ENCODE measurements at places on chromosomes 5 and 9.

GRCh38 chr9:10015755-10016154 is 597.0 kb downstream of the PTPRD start:
- no peak for DNase-seq

GRCh38 chr5:95557841-95558240 is 2.9 kb downstream of the ARSK start:
- no peak for DNase-seq

- DNase-seq, result no peak
Measured at GRCh38 chr9:77922591-77922990, 109.0 kb downstream of the GNAQ start.

- no peak for DNase-seq
Measured at GRCh38 chr9:113898596-113898995, 22.5 kb downstream of the ZNF618 start.

- DNase-seq, result no peak
Measured at GRCh38 chr5:154603953-154604679, 126.1 kb upstream of the HAND1 start.

GRCh38 chr5:145887976-145888574 is 15.3 kb upstream of the GRXCR2 start:
- no peak for DNase-seq

- no peak for DNase-seq
Measured at GRCh38 chr5:109354761-109355160, 55.0 kb downstream of the PJA2 start.

GRCh38 chr5:68534956-68535520 is 319.5 kb downstream of the PIK3R1 start:
- no peak for DNase-seq

DNA sequence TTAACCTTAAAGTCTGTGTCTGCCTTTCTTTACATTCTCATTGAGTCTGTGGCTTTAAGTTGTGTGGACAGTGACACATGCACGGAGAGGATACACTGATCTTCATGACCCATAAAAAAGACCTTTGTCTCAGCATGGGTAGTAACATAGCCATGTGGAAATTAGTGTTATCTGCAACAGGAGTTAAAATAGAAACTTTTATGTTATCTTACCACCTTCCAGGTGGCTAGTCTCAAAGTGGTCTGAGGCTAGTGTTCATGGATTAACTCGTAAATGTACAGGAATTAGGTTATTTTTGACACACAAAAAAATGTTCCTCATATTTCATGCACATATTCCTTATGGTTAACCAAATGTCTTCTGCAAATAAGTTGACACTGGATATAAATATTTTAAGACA is 607.0 kb downstream of the ISL1 start:
- no peak for DNase-seq

DNA sequence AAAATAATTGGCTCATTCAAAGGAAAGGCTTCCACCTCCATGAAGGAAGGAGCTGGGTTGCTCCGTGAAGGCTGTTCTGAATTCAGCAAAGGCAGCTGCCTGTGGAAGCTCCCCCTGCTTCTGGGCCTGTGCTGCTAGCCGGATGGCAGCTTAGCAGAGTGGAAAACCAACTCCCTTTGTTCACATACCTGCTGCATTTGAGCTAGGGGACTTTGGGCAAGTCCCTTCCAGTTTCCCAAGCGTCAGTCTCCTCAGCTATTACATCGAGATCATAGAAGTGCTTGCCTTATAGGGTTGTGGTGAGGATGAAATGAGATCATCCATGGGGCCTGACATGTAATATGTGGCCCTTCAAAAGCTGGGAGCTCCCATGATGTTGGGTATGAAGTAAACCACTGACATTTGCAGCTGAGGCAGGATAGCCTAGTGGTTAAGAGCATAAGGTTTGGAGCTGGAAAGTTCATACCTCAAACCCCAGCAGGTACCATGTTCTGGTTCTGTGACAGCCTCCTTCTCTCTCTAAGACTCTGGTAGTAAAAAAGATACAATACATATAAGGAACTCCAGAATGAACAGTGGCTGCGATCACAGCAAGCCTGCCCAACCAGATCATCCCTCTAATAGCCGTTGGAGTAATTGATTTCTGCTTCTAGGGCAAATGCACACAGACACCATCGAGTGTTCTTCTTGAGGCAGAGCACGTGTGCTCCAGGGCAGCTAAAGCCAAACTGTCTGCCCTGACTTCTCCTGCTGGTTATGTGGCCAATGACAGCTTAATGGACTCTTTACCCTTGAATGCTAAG is 11.0 kb upstream of the DENND1A start:
- no peak for DNase-seq

DNA sequence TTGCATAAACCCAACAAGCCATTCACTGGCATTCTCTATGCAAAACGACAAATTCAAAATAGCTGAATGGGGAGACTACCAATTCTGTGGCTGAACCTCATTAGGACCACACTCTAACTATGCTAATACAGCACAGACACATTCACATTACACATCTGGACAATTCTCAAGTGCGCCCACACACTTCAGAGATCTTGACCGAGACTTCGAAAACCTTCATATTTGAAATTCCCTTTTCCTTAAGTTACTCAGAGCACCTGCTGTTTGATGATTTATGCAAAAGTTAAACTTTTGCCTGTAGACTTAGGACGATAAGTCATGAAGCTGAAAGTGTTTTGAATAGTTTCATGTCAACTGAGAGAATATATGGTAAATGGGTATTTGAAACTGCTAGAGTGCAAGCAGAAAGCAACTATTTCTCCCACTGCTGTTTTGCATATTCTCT is 111.9 kb downstream of the FBN2 start:
- no peak for DNase-seq

- no peak for DNase-seq
Measured at GRCh38 chr9:94018628-94019027, 63.5 kb upstream of the BARX1 start.

GRCh38 chr9:129619787-129620668 is 873 bp downstream of the C9orf50 start:
- DNase-seq, result no peak

DNA sequence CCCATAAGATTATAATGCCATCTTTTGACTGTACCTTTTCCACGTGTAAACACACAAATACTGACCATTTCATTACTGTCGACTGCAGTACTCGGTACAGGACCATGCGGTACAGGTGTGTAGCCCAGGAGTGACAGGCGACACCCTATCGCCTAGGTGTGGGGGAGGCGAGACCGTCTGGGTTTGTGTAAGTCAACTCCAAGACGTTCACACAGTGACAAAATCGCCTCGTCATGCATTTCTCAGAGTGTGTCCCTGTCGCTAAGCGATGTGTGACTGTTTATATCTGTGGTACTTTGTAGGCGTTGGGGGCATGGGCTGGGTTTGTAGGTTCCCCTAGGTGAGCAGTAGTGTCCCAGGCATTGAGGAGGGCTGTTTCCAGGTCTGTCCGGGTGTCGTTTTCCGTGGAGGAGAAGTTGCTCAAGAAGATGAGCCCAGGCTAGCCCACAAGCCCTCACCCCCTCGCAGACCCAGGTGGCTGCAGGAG is 20.3 kb downstream of the NEK6 start:
- no peak for DNase-seq

- DNase-seq, result no peak
Measured at GRCh38 chr5:142955628-142956027, 185.5 kb downstream of the ARHGAP26 start.

- peak; percentile 65 for DNase-seq
Measured at GRCh38 chr9:100601216-100601615, 23.3 kb downstream of the CAVIN4 start.

DNA sequence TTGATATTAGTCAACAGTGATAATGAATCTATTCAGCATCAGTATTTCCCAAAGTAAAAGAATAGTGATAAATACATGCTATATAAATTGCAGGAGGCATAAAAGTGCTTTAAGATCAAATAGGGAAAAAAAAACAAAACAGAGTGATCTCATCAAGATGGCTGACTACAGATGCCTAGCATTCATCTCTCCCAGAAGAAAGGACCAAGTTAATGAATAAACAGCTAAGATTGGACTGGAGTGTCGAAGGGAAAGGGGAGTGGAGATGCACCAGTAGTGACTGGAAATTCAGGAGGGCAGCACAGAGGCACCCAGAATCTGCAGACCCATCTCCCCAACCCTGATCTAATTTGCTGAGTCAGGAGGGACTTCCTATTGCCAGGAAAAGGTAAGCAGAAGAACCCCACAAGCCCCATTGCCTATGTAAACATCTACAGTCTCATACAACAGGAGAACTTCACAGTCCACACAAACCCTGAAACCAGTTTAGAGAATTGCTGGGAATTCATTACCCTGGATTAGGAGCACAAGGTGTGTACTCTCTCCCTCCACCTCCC is 699.4 kb downstream of the PTPRD start:
- no peak for DNase-seq

- DNase-seq, result peak; percentile 23
Measured at GRCh38 chr5:147454996-147455677, 54.7 kb downstream of the DPYSL3 start.

DNA sequence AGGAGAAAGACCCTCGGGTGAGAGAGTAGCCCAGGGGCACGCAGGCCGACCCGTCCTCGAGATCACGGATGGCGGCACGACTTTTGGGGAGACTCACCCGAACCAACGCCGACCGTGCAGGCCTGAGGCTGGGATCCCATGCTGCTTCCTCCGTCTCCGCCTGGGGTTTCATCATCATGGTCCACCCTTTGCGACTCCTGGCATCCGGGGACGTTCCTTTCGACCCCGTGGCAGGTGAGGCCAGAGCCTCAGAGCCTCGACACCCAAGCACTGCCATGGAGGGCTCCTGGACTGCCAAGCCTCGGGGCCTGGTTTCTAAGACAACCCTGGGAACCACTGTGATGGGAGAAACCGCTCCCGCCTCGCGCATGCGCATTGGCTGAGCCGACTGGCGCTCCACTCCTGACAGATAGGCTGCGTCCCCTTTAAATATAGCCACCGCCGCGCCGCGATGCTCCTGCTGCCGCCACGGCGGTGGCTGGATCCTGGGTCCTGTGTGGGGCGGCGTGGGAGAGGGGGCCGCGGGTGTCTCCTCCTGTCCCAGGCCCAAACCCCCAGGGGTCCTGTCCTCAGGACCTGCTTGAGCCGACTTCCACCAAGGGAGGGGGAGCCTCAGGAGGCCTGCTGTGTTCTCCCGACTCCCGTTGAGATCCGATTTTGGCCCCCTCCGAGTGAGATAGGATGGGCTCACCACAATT is 481.6 kb downstream of the SPATA31A7 start:
- no peak for DNase-seq

DNA sequence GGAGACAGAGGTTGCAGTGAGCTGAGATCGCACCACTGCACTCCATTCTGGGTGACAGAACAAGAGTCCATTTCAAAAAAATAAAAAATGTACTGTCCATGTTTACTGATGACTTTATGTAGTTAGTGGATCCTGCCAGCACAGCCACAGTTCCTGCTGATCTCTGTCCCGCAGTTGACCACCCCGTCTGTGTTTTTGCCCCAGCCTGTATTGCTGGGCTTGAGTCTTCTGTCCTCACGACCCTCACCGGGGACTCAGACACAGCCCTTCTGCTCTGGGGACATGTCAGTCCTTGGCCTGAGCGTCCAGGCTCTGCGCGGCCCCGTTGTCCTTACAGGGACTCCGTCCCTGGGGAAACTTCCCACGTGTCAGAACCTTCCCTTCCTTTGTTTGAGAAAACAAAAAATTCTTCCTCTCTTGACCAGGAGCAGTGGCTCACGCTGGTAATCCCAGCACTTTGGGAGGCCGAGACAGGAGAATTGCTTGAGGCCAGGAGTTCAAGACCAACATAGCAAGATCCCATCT is 14.5 kb downstream of the SURF6 start:
- DNase-seq, result no peak

DNA sequence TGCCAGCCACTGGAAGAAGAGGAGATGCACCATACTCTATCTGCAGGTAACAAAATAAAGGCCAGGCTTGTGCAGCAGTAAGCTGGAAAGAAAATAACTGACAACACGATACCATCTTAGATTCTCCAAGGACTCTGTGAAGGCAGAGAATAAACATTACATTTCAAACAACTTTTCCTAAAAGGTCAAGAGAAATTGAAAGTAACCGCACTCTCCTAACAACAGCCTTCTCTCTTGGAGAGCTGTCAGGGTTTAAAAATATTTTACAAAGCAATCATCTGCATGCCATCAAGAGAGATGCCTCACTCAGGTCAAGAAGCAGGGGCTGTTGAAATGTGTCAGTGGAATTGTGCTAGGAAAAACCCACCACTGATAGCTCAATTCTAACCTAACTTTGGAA is 13.5 kb upstream of the TTLL11 start:
- no peak for DNase-seq

DNA sequence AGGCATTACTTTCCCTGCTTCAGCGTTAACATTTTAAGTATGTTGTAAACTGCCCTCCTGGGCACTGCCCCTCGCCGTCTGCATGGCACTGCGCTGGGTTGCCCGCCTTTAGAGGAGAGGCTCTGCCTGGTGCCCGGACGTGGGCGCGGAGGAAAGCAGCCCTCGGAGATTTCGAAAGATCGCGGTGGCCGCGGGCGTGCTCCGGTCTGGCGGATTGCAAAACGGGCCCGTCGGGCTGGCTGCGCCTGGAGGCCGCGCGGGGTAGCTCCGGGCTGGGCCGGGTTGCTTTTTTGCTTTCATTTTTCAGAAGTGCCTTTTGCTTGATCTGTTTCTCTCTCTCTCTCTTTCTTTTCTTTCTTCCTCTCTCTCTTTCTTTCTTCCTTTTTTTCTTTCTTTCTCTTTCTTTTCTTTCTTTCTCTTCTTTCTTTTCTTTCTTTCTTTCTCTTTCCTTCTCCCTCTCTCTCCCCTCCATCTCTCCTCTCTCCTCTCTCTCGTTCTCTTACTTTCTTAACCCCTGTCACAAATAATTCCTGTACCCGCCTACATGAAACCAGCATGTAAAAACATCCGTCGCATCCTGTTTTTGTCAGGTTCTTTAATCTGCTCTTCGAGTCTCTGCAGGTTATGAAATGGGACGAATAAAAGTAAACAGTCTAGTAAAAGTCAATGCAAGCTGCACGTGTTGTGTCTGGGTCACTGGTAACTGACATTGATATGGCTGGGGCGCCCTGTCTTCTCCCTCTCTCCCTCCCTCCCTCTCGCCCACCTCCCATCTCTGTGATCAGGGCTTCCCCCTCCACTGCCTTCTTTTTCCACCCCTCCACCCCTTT is 1.7 kb downstream of the FST start:
- DNase-seq, result no peak

- DNase-seq, result no peak
Measured at GRCh38 chr5:39691993-39692392, 267.2 kb upstream of the DAB2 start.

DNA sequence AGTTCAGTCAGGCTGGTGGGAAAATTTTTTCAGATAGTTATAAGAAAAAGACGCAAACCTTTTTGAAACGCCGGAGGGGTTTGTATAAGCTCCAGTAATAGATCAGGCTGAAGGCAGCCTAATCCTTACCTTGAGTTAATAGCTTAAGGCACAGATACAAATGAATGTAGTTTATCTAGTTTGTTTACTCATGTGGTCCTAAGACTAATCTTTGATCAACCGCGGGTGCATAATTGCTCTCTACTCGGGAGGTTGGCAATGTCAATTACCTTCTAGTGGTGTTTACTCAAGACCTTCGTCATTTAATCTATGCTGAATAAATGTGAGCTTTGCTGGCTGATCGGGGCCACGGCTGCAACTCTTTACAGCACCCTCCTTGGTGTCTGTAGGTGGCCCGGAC is 665 bp upstream of the INSL4 start:
- no peak for DNase-seq

- peak; percentile 97 for DNase-seq
Measured at GRCh38 chr5:17991775-17992174, 357.5 kb downstream of the TAF11L14 start.

All from NCI-H2081 (cell line).